ENCODE measurements at places on chromosomes 4 and X. TPM values are rescaled to one million over a fixed set of nuclear protein-coding genes. Genes with fewer than 3 reads are reported as not detected.

GRCh38 chrX:23317799-23318724 lies 16.6 kb upstream of the PTCHD1 start:
- no peak for DNase-seq

- DNase-seq = no peak
Measured at GRCh38 chrX:154546354-154547244, at the start of gene G6PD. TSS of gene G6PD (minus strand) at chrX:154546846. CDS start at chrX:154546155, 691 bp downstream.

DNA sequence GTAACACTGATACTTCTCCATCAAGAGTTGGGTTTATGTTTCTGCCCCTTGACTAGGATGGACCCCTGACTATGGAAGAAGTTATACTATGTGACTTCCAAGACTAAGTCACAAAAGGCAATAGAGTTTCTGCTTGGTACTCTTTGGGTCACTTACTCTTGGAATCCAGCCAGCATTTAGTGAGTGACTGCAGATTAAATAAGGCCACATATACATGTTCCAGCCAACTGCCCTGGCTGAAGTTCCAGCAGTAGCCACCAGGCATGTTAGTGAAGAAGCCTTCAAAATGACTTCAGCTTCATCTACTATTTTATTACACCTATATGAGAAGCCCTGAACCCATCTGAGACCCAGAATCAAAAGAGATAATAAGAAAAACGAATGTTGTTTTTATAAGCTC lies 524.0 kb downstream of the DMD start:
- DNase-seq = no peak

The ADH1A gene
- total RNA-seq = 0.16 TPM

DNA sequence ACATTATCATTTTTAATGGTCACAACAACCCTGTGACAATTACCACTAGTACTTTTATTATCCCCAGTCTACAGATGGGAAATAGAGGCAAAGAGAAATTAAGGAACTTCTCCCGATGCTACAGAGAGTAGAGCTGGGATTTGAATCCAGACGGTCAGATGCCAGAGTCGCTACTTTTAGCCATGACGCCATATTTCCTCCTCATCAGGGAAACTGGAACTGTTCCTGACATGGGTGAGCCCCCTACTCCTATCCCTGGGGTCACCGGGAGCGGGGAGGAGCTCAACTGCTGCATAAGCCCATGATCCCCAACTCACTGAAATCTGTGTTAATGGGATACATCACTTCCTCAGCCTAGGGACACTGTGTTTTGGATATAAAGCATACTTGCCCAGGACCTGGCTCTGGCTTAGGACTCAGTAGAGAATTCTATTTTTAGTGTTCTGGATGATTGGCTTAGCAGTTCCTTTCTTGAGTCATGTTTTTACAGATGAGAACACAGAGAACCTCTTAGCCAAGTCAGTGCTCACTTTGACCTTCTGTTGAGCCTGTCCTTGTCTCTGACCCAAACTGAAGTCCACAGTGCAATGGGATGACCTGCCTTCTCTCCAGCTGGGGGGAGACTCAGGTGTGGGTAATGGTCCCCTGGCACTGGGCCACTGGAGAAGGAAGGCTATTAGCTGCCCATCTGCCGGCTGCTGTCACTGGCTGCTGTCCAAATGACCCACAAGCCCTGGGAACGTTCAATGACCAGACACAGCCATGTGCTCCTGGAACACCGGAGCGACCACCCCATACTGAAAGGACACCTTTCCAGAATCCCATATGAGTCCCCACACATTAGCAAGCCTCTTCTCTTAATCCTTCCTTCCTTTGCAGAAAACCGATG lies 90.8 kb upstream of the SHISA3 start:
- DNase-seq = no peak

The WDR17 gene
- total RNA-seq = 0.32 TPM

The SMIM31 gene
- not detected for total RNA-seq

The MSL3 gene
- total RNA-seq = 12.4 TPM
